Hematopoietic multipotent progenitor cell (in vitro differentiated cells): ENCODE measurements at places on chromosomes 7 and 10. TPM values are rescaled to one million over a fixed set of nuclear protein-coding genes. Genes with fewer than 3 reads are reported as not detected.

The SNX10 gene
- total RNA-seq: 7.3 TPM

The MRLN gene
- not detected for total RNA-seq

DNA sequence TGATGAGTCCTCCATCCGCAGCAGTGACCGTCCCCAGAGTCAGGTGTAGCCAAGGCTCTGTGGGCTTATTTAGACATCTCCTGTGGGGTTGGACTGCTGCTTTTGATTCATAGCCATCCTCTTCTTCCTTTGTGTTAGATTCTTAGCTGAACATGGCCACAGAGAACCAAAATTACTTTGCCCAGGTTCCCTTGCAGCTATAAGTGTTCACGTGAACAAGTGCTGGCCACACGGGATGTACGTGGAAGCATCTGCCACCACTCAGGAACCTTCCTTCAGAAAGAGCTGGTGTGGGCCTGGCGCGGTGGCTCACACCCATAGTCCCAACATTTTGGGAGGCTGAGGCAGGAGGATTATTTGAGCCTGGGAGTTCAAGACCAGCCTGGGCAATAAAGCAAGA is 49.1 kb downstream of the TMEM209 start:
- DNase-seq: no peak

The LLCFC1 gene
- total RNA-seq: not detected

GRCh38 chr10:78357141-78358063 is 323.7 kb downstream of the RPS24 start:
- DNase-seq: no peak

DNA sequence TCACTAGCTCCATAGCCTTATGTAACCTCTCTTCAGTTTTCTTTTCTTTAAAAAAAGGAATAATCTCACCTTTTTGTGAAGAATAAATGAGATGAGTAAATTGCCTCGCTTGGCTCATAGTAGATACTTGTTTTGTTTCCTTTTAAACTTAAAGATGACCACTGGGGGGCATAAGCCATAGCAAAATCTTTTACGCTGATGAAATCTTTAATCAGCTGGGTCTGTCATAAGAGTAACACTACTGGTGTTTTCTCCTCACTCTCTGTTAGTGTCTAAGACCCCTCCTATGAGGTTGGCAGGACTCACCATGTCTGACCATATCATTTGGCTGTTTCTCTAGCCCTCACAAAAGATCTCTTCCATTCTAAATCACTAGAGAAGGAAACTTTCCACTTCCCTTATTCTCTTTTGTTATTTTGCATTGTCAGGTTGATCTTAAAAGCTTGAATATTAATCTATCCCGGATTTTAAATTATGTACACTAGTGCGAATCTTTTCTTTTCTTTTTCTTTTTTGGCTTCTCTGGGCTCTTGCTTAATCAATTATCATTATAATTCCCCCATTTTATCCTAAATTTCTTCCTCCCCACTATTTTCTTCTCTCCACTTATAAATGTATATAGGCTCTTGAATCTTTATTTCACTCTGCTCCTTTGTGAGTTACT is 12.5 kb downstream of the STAG3 start:
- no peak for DNase-seq

DNA sequence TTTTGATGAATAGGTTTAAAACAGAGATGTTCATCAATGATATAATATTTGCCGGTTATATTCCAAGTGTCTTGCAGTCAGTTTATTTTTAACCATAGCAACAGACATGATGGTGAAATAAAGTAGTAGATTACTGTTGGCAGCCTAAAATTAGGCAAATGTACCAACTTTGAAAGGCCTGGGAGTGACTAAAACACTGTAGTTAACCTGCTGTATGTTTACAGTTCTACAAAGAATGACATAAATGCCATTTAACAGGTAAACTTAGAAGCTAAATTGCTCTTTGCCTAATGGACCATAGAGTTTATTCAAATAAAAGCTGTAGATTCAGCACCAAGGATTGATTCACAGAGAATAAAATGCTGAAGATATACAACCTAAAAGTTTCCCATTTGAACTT is 64.1 kb downstream of the PHTF2 start:
- DNase-seq: no peak

- no peak for DNase-seq
These were observed 954.7 kb upstream of the ZNF722 start for GRCh38 chr7:63043657-63044543.

DNA sequence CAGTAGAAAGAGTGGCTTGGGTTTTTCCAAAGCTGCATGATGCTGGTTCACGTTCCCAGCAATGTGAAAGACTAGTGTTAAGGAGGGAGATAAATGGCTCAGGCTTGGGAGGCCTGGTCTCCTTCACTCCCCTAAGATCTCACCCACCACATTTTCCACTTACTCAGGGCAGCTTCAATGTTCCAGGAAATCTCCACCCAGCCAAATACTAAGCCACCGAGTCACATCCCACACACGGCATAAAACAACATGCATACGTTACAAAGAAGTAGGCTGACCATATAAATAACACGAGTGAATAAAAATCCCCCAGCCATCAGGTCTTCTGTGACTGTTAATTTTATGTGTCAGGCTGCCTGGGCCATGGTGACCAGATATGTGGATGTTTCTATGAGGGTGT is 303.5 kb downstream of the SFMBT2 start:
- DNase-seq: no peak

GRCh38 chr10:62433181-62433692 is 59.1 kb downstream of the ZNF365 start:
- DNase-seq: peak; percentile 29

GRCh38 chr10:64097391-64098122 is 576.4 kb downstream of the REEP3 start:
- no peak for DNase-seq

DNA sequence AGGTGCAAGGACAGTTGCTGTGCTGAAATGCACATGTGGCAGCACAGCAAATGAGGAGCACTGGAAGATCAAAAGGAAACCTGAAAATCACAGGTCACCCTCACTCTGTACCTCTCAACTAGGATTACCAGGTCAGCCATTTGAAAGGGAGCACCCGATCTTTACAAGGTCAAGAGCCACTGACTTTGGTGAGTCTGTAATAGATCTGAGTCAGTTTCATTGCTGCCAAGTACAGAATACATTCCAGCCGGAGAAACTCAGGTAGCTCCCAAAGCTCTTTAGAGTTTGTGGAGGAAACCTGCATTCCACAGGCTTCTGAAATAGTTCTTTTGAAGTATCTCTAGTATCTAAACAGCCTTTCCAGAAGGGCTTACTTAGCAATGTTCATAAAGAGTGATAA is 217.5 kb downstream of the SNX13 start:
- no peak for DNase-seq

The GRM8 gene
- total RNA-seq: not detected

GRCh38 chr7:142188846-142189245 is 69.0 kb downstream of the PRSS58 start:
- DNase-seq: peak; percentile 57

DNA sequence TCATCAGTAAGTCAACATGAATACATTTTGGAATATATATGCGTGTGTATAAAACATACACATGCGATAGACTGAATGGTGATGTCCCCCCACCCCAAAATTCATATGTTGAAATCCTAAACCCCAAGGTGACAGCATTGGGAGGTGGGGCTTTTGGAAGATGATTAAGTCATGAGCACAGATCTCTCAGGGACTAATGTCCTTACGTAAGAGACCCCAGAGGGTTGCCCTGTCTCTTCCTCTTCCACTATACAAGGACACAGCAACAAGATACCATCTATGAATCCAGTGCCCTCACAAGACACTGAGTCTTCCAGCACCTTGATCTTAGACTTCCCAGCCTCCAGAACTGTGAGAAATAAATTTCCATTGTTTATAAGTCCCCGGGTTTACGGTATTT is 22.5 kb downstream of the DRGX start:
- no peak for DNase-seq

GRCh38 chr10:51879238-51879637 is 179.8 kb upstream of the CSTF2T start:
- DNase-seq: peak; percentile 49

- DNase-seq: no peak
These were observed 81.3 kb downstream of the SEMA3A start for GRCh38 chr7:84113286-84113685.

The SOSTDC1 gene
- total RNA-seq: under 0.01 TPM

DNA sequence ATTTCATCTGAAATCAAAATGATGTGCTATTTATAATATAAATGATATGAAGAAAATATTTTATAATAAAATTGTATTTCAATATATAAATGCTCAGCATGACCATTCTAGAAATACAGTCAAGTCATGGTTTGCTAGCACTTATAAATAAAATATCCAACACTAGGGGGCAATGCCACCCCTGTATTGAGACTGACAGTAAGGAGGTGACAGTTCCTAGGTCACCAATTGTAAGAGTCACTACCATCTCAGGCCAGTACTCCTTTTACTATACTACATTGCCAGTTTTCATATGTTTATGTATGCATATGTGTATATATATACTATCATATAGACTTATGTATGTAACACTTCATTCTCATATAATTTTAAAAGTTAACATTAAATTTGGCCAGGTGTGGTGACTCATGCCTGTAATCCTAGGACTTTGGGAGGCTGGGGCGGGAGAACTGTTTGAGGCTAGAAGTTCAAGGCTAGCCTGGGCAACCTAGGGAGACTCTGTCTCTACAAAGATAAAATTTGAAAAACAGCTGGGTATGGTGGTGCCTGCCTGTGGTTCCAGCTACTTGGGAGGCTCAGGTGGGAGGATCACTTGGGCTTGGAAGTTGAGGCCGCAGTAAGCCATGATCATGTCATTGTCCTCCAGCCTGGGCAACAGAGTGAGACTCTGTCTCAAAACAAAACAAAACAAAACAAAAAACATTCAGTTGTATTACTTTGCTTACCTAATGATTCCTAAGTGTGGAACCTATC is 2.4 kb upstream of the CNOT4 start:
- DNase-seq: peak; percentile 22

- no peak for DNase-seq
These were observed 272.9 kb upstream of the ZWINT start for GRCh38 chr10:56633876-56634452.
